ENCODE measurements at places on chromosomes 3 and 15.

GRCh38 chr3:48423241-48423882 is 6.5 kb downstream of the PLXNB1 start:
- DNase-seq: no peak

DNA sequence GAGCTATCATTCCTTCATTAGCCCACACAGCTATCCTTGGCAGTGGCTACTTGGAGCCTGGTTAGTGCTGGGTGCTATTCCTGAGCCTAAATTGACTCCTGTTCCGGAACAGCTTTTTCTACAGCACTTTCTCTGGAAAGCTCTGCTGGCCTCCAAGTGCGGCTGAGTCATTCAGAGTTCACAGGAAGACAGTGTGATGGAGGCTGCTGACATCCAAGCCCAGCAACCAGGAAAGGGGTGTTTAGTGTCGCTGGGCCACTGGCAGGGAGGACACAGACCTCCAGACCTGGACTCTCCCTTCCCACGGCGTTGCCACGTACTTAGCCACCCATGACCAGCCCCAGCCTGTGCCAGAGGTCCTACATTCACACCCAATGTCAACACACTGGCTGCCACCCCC is 28.7 kb downstream of the CACNA2D2 start:
- DNase-seq: peak; percentile 29

DNA sequence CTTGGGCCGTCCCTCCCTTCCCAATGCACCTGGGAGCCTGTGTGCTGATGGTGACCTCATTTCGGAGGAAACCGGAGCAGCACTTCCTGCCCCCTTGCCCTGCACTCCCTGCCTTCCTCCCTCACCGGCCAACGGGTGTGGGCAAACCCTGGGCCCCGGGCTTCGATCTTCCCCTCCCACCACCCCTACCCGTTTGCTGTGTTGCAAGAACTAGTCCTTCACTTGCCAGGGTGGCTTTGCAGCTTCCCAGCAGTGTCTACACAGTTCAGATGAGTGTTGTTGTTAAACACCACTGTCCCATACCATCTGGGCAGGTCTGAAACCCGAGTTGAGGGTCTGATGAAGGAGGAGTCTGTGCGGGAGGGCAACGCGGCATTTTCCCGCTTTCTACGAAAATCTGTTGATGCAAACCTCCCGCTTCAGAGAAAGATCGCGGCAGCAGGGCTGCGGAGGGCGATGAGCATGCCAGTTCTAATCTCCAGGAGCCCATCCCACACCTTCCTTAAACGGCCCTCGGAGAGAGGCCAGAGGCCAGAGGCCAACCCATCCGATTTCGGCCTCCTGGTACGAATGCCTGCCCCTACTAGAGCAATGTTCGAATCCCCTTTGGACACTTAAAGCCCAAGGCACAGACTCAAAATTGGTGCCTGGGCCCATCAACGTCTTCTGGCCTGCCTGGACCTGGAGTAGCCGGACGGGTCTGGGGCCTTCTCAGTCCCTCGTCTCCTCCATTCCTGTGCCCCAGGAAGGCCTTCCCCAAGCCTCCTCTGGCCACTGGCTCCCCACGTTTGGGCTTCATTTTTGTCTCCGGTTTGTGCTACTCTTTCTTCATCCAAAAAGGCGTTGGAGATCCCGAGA is 35.7 kb upstream of the POLG start:
- no peak for DNase-seq

DNA sequence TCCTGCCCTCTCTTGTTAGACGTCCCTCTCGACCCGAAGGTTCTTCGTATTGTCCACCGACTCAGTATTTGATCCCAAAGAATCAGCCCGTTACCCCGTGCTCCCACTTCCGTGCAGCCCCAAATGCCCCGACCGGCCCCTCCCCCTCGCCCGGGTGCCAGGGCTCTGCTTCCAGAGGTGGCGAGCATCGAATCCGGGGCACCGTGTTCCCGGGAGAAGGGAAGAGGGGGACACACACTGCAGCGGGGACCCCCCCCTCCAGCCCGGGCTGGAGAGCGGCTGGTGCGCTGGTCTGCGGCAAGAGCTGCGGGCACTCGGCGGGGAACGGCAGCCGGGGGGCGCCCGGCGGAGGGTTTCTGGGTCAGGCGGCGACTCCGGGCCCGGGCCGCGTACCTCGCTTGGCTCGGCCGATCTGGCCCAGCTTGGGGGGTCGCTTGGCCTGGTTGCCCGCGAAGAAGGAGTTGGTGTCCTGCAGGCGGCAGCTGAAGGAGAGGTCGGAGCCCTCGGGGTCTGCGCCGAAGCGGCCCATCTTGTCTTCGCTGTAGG is 556 bp downstream of the CAMK2N2 start:
- DNase-seq: no peak

DNA sequence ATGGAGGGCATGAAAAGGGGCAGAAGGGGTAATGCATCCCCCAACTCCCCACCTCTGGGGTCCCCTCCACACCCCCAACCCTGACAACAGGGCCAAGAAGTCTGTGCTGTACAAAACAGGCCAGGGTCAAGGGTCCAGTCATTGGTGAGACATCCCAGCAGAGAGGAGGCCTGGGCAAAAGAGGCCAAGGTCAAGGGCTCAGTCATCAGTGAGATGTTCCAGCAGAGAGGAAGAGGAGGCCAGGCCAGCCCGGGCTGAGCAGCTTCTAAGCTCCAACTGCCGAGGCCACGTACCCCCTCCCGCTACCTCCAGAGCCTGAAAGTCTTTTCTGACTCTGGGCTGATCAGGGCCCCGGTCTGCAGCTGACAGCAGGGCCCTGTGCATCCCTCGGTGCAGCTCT is 52.4 kb downstream of the LHFPL4 start:
- no peak for DNase-seq

DNA sequence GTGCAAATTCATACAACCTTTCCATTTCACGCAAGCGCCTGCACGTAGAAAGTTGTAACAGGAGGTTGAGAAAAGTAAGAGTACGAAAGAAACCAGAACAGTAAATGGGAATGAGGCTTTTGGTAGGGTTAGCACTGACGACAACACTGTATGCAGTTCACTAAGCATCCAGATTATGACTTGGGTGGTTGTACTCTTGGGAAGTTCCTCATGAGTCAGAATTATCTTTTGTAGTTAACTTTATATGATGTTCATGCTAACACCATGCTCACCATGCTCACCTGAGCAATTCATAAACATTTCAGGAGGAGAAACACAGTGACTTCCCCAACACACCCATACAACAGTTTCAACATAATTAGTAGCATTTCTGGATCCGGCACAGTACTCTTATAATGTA is 3.0 kb upstream of the LPP start:
- DNase-seq: no peak
